ENCODE measurements at places on chromosomes 7 and 10.

GRCh38 chr7:33706186-33706585, 199.2 kb upstream of the BMPER start:
- H3K4me1 ChIP-seq = no peaks in the 10 kb centered on the region
- no peaks in the 10 kb centered on the region for H3K36me3 ChIP-seq
- no peaks in the 10 kb centered on the region for H3K27me3 ChIP-seq
- no peak overlapping the region for H3K27ac ChIP-seq
- no peak overlapping the region for H3K4me3 ChIP-seq

GRCh38 chr10:124997306-124997705, 55.4 kb downstream of the ZRANB1 start:
- H3K36me3 ChIP-seq = peaks cover 100% of the 10 kb centered on the region
- H3K27me3 ChIP-seq = no peaks in the 10 kb centered on the region
- no peak overlapping the region for H3K4me3 ChIP-seq
- no peak for DNase-seq
- no peak overlapping the region for H3K27ac ChIP-seq
- H3K4me1 ChIP-seq = no peaks in the 10 kb centered on the region

DNA sequence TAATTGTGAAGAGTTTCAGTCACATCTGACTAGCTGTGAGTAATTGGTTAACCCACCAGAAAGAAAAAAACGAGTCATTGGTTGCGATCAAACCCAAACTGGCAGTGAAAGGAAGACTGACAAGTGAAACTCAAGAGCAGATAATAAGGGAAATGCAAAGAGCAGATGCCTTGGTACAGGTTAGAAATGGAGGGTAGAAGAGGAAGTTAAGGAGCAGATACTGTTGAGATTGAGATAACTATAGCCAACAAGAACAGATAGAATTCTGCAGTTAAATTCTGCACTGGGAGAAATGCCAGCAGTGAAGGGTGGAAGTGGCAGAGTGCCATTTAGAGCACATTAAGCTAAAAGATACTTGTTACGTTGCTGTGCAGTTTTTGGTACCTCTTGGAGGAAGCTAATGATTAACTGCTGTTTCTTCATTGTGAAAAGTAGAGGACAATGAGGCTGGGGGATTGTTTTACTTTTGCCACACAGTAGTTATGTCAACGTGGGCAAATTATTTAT, 65.8 kb downstream of the CDK13 start:
- H3K27ac ChIP-seq = no peak overlapping the region
- peaks cover 33% of the 10 kb centered on the region for H3K36me3 ChIP-seq
- DNase-seq = peak; percentile 21
- peaks cover 35% of the 10 kb centered on the region for H3K4me1 ChIP-seq
- no peak overlapping the region for H3K4me3 ChIP-seq

DNA sequence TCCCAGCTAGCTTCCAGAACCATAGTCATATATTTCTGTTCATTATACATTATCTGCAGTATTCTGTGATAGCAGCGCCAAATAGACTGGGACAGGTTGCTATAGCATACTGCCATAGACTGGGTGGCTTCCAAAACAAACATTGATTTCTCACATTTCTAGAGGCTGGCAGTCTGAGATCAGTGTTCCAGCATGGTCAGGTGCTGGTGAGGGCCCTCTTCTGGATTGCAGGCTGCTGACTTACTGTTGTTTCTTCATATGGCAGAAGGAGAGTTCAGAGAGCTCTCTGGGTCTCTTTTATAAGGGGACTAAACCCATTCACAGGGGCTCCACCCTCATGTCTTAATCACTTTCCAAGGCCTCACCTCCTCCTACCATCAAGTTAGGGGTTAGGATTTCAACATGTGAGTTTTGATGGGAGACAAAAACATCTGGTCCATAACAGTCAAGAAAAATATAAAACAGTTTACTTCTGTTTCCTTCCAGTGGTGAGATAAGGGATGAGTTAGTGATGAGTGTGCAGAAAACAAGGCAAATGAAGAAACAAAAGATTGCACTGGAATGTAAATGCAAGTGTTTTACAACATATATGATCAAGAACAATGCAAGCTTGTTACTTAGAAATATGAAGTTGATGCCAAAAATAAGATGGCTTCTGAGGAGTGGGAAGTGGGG, 399.0 kb upstream of the C7orf33 start:
- DNase-seq = no peak
- H3K27me3 ChIP-seq = no peaks in the 10 kb centered on the region
- H3K27ac ChIP-seq = no peak overlapping the region
- no peaks in the 10 kb centered on the region for H3K4me1 ChIP-seq

- no peaks in the 10 kb centered on the region for H3K36me3 ChIP-seq
- H3K4me3 ChIP-seq = peak overlapping the region; percentile 90
- no peaks in the 10 kb centered on the region for H3K27me3 ChIP-seq
- DNase-seq = peak; percentile 48
Observed at GRCh38 chr7:5429857-5430611, 6.4 kb upstream of the TNRC18 start.

- no peak for DNase-seq
- H3K4me3 ChIP-seq = no peak overlapping the region
- H3K27ac ChIP-seq = no peak overlapping the region
- H3K27me3 ChIP-seq = no peaks in the 10 kb centered on the region
- H3K36me3 ChIP-seq = no peaks in the 10 kb centered on the region
Observed at GRCh38 chr10:128714644-128715415, 588.6 kb upstream of the MKI67 start.

GRCh38 chr7:5284304-5285281, 1.9 kb downstream of the SLC29A4 start:
- no peak overlapping the region for H3K27ac ChIP-seq
- H3K4me1 ChIP-seq = peaks cover 5% of the 10 kb centered on the region
- H3K4me3 ChIP-seq = no peak overlapping the region
- peak; percentile 1 for DNase-seq
- H3K27me3 ChIP-seq = peaks cover 7% of the 10 kb centered on the region

- H3K4me3 ChIP-seq = peak overlapping the region; percentile 94
Observed at GRCh38 chr10:3783316-3783681, 1.7 kb downstream of the KLF6 start.

GRCh38 chr7:29502133-29502532, 61.5 kb upstream of the PRR15 start:
- H3K27ac ChIP-seq = no peak overlapping the region
- H3K4me3 ChIP-seq = no peak overlapping the region
- no peaks in the 10 kb centered on the region for H3K27me3 ChIP-seq
- H3K4me1 ChIP-seq = no peaks in the 10 kb centered on the region
- peaks cover 29% of the 10 kb centered on the region for H3K36me3 ChIP-seq

DNA sequence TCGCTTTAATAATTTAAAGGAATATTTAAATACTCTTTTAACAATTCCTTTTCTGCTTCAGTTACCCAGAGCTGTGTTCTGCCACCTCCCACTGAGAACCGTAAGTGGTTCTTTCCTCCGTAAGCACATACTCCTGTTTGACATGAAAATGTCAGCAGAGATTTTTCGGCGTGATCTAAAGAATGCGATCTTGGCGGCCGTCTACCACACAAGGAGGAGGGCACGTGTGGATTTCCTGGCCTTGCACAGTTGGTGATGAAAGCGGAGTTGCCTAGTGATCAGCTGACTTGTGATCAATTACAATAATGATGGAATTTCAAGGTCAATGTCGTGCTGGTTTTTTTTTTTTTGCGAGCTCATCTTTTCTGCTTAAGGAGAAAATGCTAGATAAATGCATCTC, 35.6 kb upstream of the INSIG1 start:
- no peak overlapping the region for H3K27ac ChIP-seq
- DNase-seq = no peak
- H3K4me1 ChIP-seq = no peaks in the 10 kb centered on the region
- no peaks in the 10 kb centered on the region for H3K27me3 ChIP-seq

GRCh38 chr10:24866604-24867583, 85.5 kb downstream of the PRTFDC1 start:
- DNase-seq = peak; percentile 18
- H3K4me3 ChIP-seq = peak overlapping the region; percentile 34
- peaks cover 6% of the 10 kb centered on the region for H3K4me1 ChIP-seq
- H3K27me3 ChIP-seq = no peaks in the 10 kb centered on the region
- no peaks in the 10 kb centered on the region for H3K36me3 ChIP-seq
- H3K27ac ChIP-seq = no peak overlapping the region

GRCh38 chr7:105651798-105652197, 70.5 kb upstream of the EFCAB10 start:
- no peaks in the 10 kb centered on the region for H3K27me3 ChIP-seq
- H3K4me1 ChIP-seq = no peaks in the 10 kb centered on the region
- no peak for DNase-seq

DNA sequence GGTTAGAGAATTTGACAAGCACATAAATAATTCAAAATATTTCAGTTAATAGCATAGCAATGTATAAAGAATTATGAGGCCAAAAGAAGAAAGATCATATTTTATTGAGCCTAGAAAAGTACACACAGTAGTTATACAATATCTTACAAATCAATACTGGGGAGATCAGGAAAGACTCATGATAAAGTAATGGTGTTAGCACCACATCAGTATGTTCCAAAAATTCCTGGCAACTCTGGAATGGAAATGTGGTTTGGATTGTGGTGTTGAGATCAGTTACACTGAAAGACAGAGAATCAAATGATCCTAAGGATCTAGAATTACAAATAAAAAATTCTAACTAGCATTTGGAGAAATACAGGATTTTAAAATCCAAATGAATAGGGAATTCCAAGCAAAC, 420.5 kb upstream of the CNTNAP2 start:
- no peak overlapping the region for H3K27ac ChIP-seq
- H3K4me3 ChIP-seq = no peak overlapping the region
- H3K4me1 ChIP-seq = no peaks in the 10 kb centered on the region
- no peak for DNase-seq

DNA sequence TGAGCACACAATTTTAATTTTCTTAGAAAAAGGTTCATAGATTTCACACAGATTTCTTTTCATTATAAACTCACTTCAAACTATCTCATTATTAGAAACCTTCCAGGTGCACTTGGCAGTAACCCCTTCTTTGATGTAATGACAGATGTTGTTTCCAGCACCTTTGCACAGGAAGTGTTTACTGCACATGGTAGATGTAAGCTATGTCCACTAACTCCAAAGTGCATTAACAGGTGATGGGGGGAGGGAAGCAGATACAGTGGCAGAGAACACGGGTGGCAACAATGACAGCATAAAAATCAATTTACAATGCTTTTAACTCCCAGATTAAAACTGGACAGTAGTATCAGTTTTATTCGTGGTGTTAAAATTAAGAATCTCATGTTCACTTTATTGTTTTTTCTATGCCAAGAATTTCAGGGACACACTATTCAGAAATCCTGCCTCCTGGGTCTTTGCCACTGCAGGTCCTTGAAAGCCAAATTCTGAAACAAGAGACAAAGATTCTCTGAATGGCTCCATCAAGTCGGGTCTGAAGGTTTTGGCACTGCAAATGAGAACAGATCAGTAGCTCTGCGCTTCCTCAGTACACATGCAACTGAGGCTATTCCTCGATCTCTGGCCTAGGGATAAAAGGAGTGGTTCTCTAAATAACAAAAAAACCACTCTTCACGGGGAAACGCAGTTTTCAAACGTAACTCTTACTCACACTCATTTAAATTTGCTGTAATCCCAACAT, 187.7 kb downstream of the JAZF1 start:
- no peak overlapping the region for H3K4me3 ChIP-seq

DNA sequence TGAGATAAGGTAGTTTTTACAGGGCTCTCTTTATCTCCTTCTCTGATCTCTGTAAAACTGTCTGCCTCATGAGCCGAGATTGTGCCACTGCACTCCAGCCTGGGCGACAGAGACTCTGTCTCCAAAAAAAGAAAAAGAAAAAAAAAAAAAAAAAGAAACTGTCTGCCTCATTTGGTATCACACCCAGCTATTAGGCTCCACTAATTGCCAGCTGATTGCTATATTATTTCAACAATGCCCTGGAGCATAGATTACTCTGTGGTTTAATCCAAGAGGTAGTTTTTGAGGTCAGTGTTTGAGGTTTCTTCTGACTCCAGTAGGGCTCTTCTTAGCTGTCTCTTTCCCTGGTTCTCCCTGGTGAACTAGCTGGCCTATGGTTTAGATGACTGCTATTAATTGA, 268.1 kb upstream of the PLPP4 start:
- H3K27ac ChIP-seq = no peak overlapping the region
- H3K4me3 ChIP-seq = no peak overlapping the region
- no peaks in the 10 kb centered on the region for H3K4me1 ChIP-seq
- no peak for DNase-seq
- H3K27me3 ChIP-seq = no peaks in the 10 kb centered on the region

GRCh38 chr10:26557641-26558014, 119.5 kb downstream of the APBB1IP start:
- DNase-seq = no peak
- peak overlapping the region; percentile 16 for H3K27ac ChIP-seq
- H3K4me3 ChIP-seq = no peak overlapping the region
- peaks cover 25% of the 10 kb centered on the region for H3K4me1 ChIP-seq
- H3K36me3 ChIP-seq = peaks cover 63% of the 10 kb centered on the region

DNA sequence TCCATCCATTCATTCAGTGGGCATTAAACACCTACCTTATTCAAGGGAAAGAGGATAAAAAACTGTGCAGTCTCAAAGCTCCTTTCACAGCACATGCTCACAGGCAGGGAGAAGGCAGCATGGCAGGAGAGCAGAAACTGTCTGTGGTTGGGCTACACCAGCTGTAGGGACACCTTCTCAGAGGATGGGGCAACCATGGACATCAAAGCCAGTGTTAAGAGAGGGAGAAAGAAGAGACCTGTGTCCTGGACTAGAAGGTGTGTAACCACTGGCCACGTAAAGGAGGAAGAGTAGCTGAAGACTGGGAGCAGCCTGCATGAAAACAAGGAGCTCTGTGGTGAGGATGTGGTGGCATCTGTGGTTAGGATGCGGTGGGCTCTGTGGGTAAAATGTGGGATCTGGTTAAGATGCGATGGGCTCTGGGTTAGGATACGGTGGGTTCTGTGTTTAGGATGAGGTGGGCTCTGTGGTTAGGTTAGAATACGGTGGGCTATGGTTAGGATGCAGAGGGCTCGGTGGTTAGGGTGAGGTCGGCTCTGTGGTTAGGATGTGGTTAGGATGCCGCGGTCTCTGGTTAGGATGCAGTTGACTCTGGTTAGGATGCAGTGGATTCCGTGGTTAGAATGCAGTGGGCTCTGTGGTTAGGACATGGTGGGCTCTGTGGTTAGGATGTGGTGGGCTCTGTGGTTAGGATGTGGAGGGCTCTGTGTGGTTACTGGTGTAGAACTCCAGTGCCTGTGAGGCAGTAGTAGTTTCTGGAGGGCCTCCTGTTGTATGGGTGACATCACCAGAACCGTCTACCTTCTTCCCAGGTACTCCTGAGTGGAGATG, 197.6 kb downstream of the WDR37 start:
- H3K4me3 ChIP-seq = no peak overlapping the region
- no peaks in the 10 kb centered on the region for H3K4me1 ChIP-seq
- H3K27ac ChIP-seq = no peak overlapping the region

DNA sequence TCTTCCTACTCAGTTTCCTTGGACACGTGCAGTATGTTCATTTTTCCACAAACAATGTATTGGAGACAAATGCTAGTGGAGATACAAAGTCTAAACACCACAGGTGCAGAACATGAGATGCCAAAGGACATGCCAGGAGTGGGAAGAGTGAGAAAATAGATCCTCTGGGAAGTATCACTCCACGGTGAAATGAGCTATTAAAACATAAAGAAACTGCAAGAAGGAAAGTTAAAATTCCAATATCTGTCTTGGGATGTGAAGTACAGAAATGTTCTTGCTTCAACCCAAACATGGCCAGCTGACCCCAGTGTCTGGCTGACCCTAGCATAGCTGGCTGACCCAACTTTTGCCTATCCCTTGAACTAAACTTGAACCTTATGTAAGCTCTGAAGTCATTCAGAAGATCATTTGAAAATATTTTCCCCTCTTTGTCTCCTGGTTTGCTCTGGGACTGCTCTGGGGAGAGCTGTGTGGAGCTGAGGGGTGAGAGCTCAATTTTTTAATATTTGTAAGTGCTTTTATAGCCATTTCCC, 59.5 kb downstream of the FZD1 start:
- no peaks in the 10 kb centered on the region for H3K27me3 ChIP-seq
- no peak overlapping the region for H3K27ac ChIP-seq
- H3K4me3 ChIP-seq = no peak overlapping the region
- peaks cover 36% of the 10 kb centered on the region for H3K4me1 ChIP-seq
